ENCODE measurements at places on chromosomes 7 and 10. TPM values are rescaled to one million over a fixed set of nuclear protein-coding genes. Genes with fewer than 3 reads are reported as not detected.

The VPS37D gene
- 7.5 TPM for polyA plus RNA-seq

DNA sequence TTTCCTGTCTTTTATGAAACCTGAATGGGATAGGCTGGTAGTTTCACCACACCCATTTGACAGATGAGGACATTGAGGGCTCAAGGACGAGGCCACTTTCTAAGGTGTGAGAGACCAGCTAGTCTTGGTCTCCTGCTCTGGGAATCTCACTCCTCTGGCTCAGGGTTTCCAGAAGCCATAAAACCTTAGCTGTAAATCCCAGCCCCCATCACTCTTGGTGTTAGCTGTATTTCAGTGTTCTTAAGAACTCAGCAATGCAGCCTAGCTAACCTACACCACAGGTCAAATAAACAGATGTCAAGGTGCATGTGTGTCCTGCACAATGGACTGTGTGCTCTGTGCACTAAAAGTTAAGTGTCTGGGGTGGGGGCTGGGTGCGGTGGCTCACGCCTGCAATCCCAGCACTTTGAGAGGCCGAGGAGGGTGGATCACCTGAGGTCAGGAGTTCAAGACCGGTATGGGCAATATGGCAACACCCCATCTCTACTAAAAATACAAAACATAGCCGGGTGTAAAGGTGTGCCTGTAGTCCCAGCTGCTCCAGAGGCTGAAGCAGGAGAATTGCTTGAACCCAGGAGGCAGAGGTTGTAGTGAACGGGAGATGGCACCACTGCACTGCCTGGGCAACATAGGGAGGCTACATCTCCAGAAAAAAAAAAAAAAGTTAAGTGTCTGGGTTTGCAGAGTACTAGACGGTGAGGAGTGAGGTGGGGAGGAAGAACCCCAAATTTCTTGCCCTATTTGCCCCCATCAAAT, 567 bp upstream of the EPO start:
- DNase-seq: no peak
- peaks cover 39% of the 10 kb centered on the region for H3K27me3 ChIP-seq
- H3K4me1 ChIP-seq: peaks cover 5% of the 10 kb centered on the region
- H3K27ac ChIP-seq: no peak overlapping the region
- H3K36me3 ChIP-seq: no peaks in the 10 kb centered on the region

DNA sequence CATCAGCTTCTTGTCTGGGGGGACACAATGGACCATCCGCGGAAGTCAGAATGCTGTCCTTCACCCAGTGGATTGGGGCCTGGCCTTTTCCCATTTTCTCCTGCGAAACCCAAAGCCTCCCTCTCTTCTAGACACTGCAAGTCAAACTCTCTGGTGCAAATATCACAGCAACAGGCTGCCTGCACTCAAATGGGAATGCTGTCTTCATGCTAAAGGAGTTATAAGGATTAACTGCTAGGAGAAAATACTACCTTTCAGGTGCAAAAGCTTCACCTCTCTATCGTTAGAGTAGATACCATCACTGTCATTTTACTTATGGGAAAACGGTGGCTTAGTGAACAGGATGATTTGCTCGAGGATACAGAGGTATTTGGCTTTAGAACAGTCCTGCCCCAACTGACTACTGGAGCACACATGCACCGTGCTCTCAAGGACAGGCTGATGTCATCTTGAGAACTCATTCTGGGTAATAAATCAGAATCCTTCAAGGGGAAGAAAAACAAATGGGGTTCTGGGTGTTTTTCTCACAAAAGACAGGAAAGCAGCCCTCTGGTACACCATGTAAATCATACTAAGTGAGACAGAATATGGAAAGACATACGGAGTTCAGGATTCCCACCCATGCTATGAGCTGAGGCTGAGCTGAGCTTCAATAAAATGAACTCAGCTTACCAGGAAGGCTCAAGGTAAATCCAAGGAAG, 100.9 kb downstream of the SAMD9 start:
- no peaks in the 10 kb centered on the region for H3K27me3 ChIP-seq
- DNase-seq: no peak

DNA sequence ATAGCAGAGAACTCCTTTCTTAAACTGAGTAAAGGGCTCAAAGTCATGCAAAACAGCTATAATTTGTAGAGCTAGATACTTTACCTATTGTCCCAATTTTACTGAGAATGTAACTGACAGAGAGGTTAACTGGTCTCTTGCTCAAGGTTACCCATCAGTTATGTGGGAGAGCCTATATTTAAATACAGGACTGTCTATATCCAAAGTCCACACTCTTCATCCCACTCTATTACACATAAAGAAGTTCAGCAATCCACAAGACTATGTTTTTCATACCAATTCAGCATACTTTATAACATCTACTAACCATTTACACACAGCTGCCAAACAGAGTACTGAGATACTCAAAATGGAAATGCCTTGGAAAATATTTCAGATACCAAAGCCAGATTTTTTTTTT, 100.2 kb downstream of the MICU1 start:
- H3K4me3 ChIP-seq: no peak overlapping the region
- H3K4me1 ChIP-seq: peaks cover 15% of the 10 kb centered on the region
- peak overlapping the region; percentile 24 for H3K27ac ChIP-seq

DNA sequence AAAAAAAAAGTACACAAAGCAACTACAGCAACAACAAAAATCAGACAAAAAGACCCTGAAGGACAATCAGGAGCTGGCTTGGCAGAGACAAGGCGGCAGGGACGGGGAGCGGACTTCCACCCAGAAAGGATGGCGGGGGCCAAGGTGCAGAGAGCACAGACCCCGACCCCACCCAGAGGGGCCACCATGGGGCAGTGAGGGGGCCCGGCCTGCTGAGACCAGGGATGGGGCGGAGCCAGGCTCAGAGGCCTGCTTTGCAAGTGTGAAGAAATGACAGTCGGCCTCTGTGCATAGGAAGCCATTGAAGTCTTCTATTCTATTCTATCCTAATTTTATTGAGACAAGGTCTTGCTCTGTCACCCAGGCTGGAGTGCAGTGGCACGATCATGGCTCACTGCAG, 82.0 kb downstream of the ELFN1 start:
- no peaks in the 10 kb centered on the region for H3K4me1 ChIP-seq
- no peak overlapping the region for H3K27ac ChIP-seq
- H3K36me3 ChIP-seq: no peaks in the 10 kb centered on the region
- no peak overlapping the region for H3K4me3 ChIP-seq
- peaks cover 5% of the 10 kb centered on the region for H3K27me3 ChIP-seq

DNA sequence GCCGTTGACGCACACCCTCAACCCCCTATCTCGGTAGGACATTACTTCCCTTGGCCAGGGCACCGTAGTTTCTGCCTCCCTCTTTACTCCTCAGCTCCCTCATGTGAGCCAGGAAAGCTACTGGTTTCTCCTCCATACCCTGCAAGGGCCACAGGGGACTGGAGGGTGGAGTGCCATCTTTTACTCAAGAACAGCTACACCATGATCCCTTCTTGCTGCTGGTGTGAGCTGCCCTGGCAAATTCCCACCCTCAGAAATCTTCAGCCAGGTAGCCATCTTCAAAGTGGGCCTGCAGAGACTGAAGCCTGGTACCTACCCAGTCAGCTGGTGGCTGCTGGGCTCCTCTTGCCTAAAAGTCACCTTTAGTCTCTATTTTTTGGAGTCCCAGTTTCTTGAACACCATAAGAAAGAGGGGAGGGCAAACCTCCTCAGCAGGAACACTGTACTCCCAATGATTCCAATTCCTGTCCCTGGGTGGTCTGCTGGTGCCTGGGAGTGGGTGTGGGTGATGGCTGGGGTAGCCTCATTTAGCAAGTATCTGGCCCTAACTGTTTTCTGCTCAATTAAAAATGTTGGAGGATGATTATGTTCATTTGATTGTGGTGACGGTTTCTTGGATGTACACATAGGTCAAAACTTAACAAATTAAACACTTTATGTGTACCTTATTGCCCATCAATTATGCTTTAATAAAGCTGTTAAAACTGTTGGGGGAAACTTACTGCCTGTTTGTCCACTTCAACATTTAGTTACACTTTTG, 105.0 kb upstream of the NPY start:
- no peak for DNase-seq
- no peak overlapping the region for H3K27ac ChIP-seq
- no peaks in the 10 kb centered on the region for H3K27me3 ChIP-seq
- no peak overlapping the region for H3K4me3 ChIP-seq
